ENCODE measurements at places on chromosomes 13 and 19. TPM values are rescaled to one million over a fixed set of nuclear protein-coding genes. Genes with fewer than 3 reads are reported as not detected.

GRCh38 chr19:13942023-13942684 is 3.9 kb upstream of the PODNL1 start:
- H3K36me3 ChIP-seq: no peaks in the 10 kb centered on the region
- H3K4me1 ChIP-seq: no peaks in the 10 kb centered on the region
- no peaks in the 10 kb centered on the region for H3K27me3 ChIP-seq
- H3K4me3 ChIP-seq: no peak overlapping the region
- H3K27ac ChIP-seq: no peak overlapping the region

- no peaks in the 10 kb centered on the region for H3K27me3 ChIP-seq
- peak; percentile 29 for DNase-seq
- H3K36me3 ChIP-seq: peaks cover 100% of the 10 kb centered on the region
- H3K27ac ChIP-seq: peak overlapping the region; percentile 11
- no peaks in the 10 kb centered on the region for H3K4me1 ChIP-seq
Measured at GRCh38 chr19:5655412-5655811, 24.9 kb downstream of the MICOS13 start.

DNA sequence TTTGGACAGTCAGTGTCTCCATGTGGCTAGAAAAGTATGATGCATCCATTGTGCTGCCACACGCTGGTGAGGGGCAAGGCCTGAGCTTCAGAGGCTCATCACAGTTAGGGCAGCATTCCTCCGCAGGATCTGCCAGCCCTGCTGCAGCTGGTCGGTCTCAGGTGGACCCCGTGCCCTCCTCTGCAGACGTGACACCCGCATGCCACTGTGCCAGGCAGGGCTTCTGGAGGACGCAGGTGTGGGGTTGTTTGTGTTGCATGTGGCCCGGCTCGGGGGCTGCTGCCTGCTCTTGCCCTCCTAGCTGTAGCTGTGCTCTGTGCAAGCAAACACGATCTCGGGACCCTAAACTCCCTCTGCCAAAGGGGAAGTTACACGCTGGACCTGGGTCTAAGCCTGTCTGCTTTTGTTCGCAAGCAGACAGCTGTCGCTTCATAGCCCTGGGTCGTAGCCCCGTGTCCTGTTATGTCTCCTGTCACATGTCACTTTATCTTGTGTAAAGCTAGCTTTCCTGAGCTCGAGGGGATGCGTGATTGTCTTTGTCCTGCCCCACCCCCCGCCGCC is 45.3 kb downstream of the SLC7A9 start:
- no peak overlapping the region for H3K27ac ChIP-seq
- H3K4me1 ChIP-seq: no peaks in the 10 kb centered on the region
- no peak for DNase-seq
- no peak overlapping the region for H3K4me3 ChIP-seq
- no peaks in the 10 kb centered on the region for H3K36me3 ChIP-seq

- no peaks in the 10 kb centered on the region for H3K27me3 ChIP-seq
- no peak for DNase-seq
- no peak overlapping the region for H3K4me3 ChIP-seq
- H3K4me1 ChIP-seq: no peaks in the 10 kb centered on the region
- H3K27ac ChIP-seq: no peak overlapping the region
- no peaks in the 10 kb centered on the region for H3K36me3 ChIP-seq
Measured at GRCh38 chr13:38970380-38971051, 20.1 kb downstream of the STOML3 start.

- DNase-seq: no peak
- no peak overlapping the region for H3K27ac ChIP-seq
- no peaks in the 10 kb centered on the region for H3K4me1 ChIP-seq
- no peaks in the 10 kb centered on the region for H3K36me3 ChIP-seq
- H3K27me3 ChIP-seq: peaks cover 3% of the 10 kb centered on the region
- no peak overlapping the region for H3K4me3 ChIP-seq
Measured at GRCh38 chr19:8127311-8127710, 22.1 kb downstream of the FBN3 start.

GRCh38 chr13:34863360-34864135 is 78.5 kb upstream of the NBEA start:
- H3K4me1 ChIP-seq: no peaks in the 10 kb centered on the region
- no peaks in the 10 kb centered on the region for H3K27me3 ChIP-seq
- no peaks in the 10 kb centered on the region for H3K36me3 ChIP-seq
- no peak overlapping the region for H3K4me3 ChIP-seq
- no peak for DNase-seq
- no peak overlapping the region for H3K27ac ChIP-seq

GRCh38 chr13:91072486-91072885 is 275.0 kb upstream of the MIR17HG start:
- DNase-seq: no peak
- H3K27ac ChIP-seq: no peak overlapping the region
- H3K4me1 ChIP-seq: no peaks in the 10 kb centered on the region
- no peaks in the 10 kb centered on the region for H3K36me3 ChIP-seq
- H3K4me3 ChIP-seq: no peak overlapping the region
- H3K27me3 ChIP-seq: no peaks in the 10 kb centered on the region

GRCh38 chr19:1270213-1270853 is 1.2 kb downstream of the CIRBP start:
- H3K36me3 ChIP-seq: peaks cover 10% of the 10 kb centered on the region
- no peaks in the 10 kb centered on the region for H3K27me3 ChIP-seq
- peak; percentile 80 for DNase-seq
- peak overlapping the region; percentile 100 for H3K27ac ChIP-seq
- peak overlapping the region; percentile 82 for H3K4me3 ChIP-seq
- H3K4me1 ChIP-seq: peaks cover 94% of the 10 kb centered on the region

DNA sequence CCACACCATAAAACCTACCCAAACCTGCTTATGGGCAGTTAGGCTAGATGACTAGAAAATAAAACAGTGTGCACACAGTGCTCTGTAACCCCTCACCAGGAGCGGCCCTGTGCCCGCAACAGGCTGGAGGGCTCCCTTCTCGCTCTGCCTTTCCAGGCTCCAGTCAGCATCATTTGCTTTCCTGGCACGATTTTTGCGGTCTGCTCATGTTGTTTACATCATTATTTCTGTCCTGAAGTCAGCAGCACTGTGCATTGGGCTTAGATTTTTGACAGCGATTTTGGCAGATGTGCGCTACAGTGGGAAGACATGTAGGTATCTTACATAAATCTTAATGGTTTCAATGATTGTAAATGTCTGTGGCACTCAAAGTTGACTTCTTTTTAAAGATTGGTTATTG is 344.0 kb downstream of the MTUS2 start:
- no peak overlapping the region for H3K4me3 ChIP-seq
- no peaks in the 10 kb centered on the region for H3K27me3 ChIP-seq
- no peaks in the 10 kb centered on the region for H3K36me3 ChIP-seq
- DNase-seq: no peak
- H3K27ac ChIP-seq: no peak overlapping the region

GRCh38 chr13:102854675-102855074 is 8.8 kb downstream of the ERCC5 start:
- no peaks in the 10 kb centered on the region for H3K27me3 ChIP-seq
- DNase-seq: no peak
- H3K36me3 ChIP-seq: peaks cover 10% of the 10 kb centered on the region
- H3K4me1 ChIP-seq: peaks cover 34% of the 10 kb centered on the region

DNA sequence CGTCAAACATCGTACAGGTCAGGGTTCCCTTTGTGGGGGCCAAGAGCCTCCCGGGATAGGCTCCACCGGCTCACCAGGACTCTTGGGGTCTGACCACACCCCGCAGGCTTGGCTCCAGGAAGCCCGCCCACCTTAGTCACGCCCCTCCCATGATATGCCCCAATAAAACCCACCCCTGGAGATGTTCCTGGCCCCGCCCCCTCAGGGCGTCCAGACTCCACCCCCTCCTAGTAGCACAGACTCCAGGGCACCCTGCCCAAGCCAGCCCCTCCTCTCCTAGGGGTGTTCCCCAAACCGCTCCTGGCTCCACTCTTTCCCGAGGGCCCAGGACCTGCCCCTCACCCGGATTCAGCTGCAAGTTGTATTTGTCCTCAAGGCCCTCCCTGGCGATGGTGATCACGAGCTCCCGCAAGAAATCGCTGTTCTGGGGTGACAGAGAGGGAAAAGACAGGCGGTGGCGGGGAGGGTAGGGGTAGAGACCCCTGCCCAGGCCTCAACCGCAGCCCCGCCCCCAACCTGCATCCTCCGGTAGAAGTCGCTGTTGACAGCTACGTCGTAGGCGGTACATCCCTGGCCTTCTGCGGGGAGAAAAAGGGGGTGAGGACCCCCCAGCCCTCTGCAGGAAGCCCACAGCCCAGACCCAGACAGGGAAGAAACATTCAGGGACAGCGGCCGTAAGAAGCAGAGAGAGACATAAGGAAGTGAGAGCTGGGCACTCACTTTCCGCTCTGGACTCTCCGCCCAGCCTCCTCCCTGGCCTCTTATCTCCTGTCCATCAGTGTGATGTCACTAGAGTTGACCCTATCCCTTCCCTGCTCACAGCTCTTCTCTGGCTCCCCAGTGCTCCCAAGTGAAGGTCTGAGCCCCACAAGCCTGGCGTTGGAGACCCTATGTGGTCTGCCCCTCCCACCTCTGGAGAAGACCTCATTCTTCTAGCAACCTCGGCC is 3.9 kb downstream of the PIH1D1 start:
- H3K4me3 ChIP-seq: no peak overlapping the region
- H3K4me1 ChIP-seq: peaks cover 28% of the 10 kb centered on the region
- H3K36me3 ChIP-seq: peaks cover 14% of the 10 kb centered on the region
- H3K27me3 ChIP-seq: peaks cover 1% of the 10 kb centered on the region

- DNase-seq: peak; percentile 92
- no peaks in the 10 kb centered on the region for H3K27me3 ChIP-seq
- H3K36me3 ChIP-seq: peaks cover 99% of the 10 kb centered on the region
- H3K4me3 ChIP-seq: no peak overlapping the region
- peak overlapping the region; percentile 43 for H3K27ac ChIP-seq
- peaks cover 40% of the 10 kb centered on the region for H3K4me1 ChIP-seq
Measured at GRCh38 chr19:10553943-10554381, 10.3 kb downstream of the ATG4D start.

- peaks cover 50% of the 10 kb centered on the region for H3K4me1 ChIP-seq
- H3K4me3 ChIP-seq: peak overlapping the region; percentile 25
- H3K27ac ChIP-seq: no peak overlapping the region
- DNase-seq: no peak
- H3K36me3 ChIP-seq: no peaks in the 10 kb centered on the region
Measured at GRCh38 chr13:27789495-27790303, 2.6 kb upstream of the GSX1 start.

DNA sequence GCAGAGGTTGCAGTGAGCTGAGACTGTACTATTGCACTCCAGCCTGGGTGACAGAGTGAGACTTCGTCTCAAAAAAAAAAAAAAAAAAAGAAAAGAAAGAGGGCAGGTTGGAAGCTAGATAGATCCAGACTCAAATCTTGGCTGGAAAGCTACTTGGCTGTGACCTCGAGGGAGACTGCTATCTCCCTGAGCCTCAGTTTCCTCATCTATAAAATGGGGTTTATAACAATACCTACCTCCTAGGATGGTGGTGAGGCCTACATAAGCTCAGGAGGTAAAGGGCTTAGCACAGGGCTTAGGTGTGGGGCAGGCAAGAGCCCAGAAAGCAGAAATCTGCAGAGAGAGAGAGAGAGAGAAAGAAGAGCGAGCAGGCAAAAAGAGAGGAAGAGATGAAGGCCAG is 24.2 kb upstream of the DACT3 start:
- no peaks in the 10 kb centered on the region for H3K27me3 ChIP-seq
- H3K36me3 ChIP-seq: peaks cover 5% of the 10 kb centered on the region
- no peak overlapping the region for H3K4me3 ChIP-seq
- DNase-seq: no peak

GRCh38 chr19:46411925-46412649 is 1.3 kb downstream of the CCDC8 start:
- peaks cover 51% of the 10 kb centered on the region for H3K4me1 ChIP-seq
- no peak overlapping the region for H3K27ac ChIP-seq
- H3K27me3 ChIP-seq: peaks cover 88% of the 10 kb centered on the region
- H3K4me3 ChIP-seq: peak overlapping the region; percentile 45
- DNase-seq: no peak

DNA sequence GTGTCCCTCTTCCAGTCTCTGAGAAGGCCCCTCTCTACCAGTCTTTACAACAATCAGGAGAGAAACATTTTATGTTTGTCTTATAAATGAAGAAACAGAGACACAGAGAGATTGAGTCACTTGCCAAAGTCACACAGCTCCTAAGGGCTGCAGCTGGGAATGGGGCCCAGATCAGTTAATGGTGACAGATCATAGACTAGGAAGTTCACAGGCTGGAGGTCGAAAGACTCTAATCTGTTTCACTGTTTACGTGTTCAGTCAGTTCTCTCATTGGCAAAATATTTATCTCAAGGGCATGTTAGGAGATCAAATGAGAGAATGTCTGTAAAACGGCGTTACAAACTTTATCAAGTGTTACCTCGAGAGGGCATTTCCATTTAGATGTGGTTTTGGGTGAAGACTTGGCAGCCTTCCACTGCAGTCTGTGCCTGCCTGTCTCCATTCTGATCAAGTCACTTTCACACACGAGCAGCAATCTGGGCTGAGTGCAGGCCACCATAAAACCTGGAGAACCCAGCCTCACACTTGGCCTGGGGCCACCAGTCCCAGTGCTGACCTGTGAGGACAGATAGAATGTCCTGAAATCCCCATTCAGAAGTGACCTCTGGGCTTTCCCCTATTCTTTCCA is 65.1 kb downstream of the SIAH3 start:
- no peaks in the 10 kb centered on the region for H3K36me3 ChIP-seq
- no peak overlapping the region for H3K4me3 ChIP-seq
- no peak for DNase-seq
- H3K27ac ChIP-seq: no peak overlapping the region

DNA sequence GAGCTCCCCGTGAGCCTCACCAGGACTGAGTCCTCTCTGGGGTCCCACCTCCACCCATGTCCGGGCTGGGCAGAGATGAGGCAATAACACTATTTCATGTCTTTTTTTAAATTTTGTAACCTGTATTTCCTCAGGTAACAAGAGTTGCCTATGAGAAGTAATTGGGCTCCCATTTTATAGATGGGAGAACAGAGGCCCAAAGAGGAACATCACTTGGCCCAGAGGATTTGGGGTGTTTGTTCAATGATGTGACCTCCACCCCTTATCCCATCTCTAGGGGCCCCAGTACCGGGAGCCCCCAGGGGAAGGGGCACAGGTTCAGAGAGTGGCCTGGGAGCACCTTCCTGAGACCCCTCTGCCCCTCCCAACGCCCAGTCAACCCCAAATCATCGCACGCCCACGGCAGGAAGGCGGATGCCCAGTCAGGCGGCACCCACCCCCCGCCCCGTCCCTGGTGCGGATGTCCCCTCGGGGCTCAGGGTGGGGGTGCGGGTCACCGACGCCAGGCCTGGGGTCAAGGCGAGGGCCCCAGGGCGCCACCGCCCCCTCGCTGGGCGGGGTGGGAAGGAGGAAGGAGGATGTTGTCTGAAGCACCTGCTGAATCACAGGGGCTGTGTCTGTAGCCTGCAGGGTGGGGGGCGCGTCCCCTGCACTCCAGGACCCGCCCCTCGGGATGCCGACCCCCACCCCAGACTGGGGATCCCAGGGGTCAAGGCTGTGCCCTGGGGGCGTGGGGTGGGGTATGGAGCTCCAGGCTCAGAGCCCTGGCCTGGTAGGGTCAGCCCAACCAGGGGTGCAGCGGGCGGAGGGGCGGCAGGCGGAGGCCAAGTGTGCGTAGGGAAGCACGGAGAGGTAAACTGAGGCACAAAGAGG is 9.0 kb upstream of the CIRBP start:
- peak; percentile 95 for DNase-seq
- H3K27ac ChIP-seq: peak overlapping the region; percentile 100
- peak overlapping the region; percentile 65 for H3K4me3 ChIP-seq
- no peaks in the 10 kb centered on the region for H3K27me3 ChIP-seq
- peaks cover 98% of the 10 kb centered on the region for H3K4me1 ChIP-seq

C5AR2 gene
- 31.8 TPM for total RNA-seq

VSTM2B gene
- total RNA-seq: not detected

USP12 gene
- total RNA-seq: 36.3 TPM

C1QTNF9 gene
- 0.28 TPM for total RNA-seq

Measured in spleen (tissue), 13 donors.